ENCODE measurements at places on chromosomes 1 and 21.

- no peak for DNase-seq
These were observed 15.5 kb upstream of the CD247 start for GRCh38 chr1:167533851-167534300.

- DNase-seq = no peak
These were observed 1.7 kb upstream of the EXOSC10 start for GRCh38 chr1:11101347-11101746.

DNA sequence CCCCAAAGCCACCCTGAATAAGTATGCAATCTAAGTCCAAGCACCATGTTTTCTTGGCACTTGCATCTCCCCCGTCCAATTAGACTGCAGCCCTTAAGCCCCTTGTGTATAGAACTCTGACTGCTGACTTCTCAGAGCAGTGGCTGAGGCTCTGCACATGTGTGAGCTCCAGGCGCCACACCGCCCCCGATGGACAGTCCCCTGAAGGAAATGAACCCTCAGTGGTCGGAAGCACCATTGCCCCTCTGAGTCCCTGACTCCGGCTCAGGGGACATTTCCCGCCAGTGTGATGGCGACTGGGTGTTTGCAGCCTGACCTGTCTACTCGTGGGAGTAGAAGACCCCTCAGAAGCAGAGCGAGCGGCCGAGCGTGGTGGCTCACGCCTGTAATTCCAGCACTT lies 37.2 kb upstream of the SCCPDH start:
- DNase-seq = no peak

- DNase-seq = no peak
These were observed 37.7 kb downstream of the RRP1 start for GRCh38 chr21:43827015-43827611.

DNA sequence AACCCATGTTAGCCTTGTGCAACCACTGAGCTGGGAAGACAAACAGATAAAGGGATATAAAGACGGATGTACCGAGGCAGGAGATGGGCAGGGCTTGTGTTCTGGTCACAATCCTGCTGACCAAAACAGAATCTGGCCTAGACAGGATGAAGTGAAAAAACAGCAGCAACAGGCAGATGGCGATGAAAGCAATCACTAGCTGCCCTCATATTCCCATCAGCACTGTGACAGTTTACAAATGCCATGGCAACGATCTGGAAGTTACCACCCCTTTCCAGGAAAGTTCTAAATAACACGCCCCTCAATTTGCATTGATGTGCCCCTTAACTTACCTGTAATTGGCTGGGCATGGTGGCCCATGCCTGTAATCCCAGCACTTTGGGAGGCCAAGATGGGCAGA lies 40.6 kb upstream of the CD46 start:
- no peak for DNase-seq

DNA sequence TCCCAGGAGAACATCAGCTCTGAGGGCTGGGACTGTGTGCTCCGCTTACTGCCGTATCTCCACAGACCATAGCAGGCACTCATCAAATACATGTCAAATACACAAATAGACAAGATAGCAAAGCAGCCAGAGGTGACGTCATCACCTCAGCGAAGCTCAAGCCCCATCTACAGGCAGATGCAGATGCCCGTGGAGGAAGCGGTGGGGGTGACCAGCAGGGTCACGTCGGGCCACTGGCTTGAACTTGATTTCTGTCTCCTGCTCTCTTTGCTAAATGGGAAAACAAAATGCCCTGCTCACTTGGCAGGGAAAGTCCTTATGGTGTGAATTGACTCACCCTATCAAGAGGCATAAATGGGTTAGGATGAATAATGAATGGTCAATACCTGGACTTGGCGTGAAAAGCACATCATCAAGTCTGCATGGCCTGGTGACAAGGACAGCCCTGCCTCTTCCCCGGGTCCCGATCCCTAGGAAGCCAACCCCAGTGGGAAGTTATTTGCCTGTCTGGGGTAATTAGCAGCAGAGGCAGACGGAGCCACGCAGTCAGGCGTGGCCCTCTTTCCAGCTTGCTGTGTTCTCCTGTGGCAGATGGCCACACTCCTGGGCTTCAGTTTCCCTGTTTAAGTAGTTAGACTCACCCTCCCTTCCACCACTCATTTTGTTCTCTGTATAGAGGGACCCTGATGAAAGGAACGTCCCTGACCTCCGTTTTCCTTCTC lies 536.0 kb downstream of the NPHP4 start:
- DNase-seq = no peak

DNA sequence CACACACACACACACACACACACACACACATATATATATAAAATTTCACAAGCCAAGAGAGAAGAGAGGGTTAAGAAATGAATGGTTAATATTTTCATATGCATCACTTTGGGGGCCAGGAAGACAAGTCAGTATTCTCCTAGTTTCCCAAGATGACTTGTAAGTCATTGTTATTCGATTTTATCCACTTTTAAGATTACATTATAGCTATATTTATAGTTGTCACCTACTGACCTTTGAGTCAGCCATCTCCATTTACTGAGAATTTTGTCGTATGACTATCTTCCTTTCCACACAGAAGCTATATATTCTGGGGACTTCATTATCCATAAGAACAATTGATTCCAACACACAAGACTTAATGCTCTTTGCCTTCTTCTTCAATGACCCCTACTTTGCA lies 8.9 kb downstream of the LYST start:
- DNase-seq = no peak

DNA sequence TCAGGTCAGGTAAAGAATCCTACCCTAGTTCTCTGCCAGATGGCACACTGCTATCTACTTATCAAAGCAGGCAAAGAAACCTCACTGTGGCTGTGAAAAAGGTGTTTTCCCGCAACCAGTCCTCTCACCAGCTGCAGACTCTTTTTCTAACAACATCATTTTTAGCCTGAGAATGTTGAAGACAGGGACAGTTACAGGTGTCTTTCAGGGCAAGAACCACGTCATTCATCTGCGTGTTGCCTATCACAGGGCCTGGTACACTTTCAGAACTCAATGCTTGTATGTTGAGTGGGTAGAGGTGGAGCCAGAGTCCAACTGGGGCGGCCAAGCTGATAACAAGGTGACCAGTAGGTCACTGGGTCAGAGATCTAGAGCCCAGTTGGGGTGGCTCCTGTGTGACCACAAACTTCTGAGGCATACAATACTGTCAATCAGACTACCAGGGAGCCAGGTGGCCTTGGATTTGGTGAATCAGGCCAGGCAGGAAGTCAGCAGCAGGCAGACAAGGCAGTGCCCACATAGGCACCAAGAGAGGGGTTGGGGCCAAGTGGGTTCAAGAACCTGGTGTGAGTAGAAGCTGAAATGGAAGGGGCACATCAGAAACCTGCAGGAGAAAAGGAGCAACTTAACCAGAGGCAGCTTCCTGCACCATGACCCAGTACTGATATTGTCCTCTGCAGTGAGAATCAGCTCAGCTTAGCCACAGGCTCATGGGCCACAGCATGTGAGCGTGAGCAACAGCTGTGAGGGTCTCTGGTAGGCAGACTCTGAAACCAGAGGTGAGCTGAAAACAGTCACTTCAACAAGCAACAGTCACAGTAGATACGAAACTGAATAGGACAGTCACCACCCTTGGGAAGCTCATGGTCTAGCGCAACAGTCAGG lies 123.6 kb downstream of the DTL start:
- no peak for DNase-seq

DNA sequence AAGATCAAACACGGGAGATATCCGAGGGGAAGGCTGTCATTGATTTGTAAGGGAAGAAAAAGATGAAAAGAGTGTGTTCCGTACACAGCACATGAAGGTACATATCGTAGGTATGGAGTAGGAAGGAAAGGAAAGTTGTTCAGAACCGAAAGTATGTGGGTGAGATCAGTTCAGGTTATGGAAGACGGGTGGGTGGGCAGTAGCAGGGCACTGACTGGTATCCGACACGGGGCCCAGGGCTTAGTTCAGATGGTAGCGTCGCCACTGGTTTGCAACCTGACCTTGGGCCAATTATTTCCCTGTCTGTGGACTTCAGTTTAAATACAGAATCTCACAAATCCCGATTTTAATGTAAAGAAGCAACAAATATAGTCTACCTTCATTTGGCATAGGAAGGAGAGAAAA lies 27.8 kb upstream of the A3GALT2 start:
- no peak for DNase-seq

DNA sequence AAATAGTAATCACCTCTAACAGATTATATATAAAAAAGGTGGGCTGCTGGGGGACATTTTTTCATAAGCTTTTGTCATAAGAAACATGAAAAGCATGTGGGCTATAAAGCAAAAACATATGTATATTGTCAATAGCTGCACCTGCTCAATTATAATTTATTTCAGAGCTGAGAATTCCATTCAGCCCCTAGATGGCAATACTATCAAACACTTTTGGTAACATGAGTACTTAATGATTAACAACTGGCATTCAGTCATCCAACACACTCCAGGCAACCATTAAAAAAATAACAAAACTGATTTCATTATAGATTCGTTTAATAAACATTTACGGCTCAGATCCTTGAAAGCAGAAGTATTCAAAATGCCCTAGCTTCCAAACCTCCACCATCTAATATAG lies 115.1 kb downstream of the KCTD3 start:
- no peak for DNase-seq

DNA sequence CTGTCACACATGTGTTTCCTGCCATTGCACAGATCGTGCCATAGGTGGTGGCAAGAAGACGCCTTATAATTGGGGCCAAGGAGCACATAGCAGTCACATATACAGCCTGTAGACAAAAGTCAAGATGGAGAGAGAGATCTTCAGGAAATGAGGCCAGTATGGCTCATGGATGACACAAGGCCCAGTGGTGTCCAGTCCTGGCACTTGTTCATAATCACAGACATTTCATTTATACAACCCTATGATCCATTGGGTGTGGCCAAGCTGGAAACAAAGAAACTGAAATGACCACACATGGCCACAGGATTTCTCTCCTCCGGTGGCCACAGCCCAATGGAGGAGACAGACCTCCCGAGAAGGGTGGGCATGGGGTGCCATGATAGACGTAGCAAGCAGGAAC lies 78.5 kb upstream of the KAZN start:
- no peak for DNase-seq

GRCh38 chr1:114345930-114346479 lies 165.0 kb downstream of the TRIM33 start:
- no peak for DNase-seq

DNA sequence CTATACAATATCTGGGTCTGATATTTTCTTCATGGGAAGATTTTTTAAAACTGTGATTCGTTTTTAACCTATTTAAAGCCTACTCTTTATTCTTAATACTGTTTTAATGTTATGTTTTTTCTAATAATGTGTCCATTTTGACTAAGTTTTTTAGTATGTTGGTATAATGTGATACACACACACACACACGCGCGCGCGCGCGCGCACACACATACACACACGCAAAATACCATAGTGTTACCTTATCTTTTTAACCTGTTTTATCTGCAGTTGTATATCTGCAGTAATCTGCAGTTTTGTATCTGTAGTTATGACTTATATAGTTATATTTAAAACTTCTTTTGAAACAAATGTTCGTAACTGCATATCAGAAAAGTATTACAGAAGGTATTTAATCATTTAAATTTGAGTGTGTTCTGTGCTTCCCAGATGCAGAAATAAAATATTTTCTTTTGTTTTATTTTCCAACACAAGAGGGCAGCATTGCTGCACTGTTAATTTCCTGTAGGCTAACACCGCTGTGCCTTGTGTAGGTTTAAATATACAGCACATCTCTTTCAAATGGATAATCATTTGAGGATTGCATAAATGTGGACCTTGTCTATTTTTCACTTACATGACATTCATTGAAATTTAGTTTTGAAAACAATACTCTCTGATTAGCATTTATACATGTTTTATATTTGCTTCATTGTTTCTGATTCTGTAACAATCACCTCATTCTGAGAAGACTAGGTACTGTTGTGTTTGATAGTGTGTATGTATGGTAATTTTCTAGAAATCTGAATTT lies 166.1 kb downstream of the PDE4B start:
- no peak for DNase-seq

DNA sequence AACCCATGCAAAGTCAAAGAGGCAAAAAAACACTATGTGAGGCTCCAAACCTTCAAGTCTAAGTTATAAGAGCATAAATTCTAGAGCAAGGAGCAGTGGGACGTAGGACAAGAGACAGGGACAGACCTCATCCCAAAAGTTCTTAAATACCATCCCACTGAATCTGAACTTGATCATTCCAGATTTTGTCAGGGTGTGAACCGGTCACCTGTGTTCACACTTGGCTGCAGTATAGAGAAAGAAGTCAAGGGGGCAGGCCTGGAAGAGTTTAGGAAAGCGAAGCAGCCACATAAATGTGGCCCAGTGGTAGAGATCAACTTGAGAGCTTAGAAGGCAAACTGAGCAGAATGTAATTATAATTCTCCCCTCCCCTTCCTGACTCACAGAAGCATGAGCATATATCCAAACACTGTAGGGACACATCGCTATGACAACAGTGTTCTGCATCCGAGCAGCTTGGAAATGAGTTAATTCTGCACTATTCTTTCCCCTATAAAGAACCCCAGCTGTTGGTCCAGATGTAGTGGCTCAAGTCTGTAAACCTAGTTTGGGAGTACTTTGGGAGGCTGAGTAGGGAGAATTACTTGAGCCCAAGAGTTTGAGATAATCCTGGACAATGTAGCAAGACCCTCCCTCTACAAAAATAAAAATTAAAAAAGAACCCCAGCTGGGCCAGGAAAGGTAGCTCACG lies 2.7 kb downstream of the AKR7A2 start:
- no peak for DNase-seq

DNA sequence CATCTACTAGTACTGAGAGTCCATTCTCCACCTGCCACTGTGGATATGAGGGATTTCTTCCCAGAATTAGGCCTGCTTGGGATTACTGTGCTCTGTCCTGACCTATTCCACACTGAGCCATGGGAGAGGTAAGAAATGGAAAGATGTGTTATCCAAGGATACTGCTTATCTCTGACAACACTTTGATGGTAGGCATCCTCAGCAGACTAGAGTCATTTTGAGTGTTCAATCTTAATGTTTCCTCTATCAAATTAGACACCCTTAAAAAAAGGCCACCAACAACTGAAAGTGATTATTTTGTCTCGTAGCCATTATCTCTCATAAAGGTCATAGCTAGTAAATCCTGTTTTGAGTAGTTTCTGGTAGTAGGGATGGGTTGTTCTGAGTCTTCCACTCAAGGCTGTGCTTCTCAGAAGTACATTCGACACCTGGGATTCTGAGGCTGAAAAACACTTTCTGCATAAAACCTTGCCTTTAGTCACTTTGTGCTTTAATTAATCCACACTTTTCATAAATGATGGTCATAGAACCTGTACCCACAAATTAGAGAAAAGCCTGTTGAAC lies 8.8 kb downstream of the ATPAF1 start:
- no peak for DNase-seq

DNA sequence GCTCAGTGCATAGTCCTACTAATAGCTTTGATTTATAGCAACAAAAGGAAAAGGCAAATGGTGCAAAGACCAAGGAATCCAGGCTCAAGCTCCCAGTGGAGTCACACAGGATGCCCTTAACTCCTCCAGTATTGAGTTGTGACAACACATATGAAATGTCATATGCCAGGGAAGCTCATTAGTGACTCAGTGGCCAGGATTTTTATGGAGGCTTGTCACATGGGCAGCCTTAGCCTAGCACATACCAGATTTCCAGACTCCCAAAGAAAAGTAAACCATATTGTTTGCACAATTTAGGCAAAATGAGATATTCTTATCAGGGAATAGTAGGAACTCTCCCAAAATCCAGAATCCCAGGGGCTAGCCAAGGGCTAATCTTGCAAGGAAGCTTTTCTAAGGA lies 129.2 kb downstream of the MAGI3 start:
- DNase-seq = no peak

Data from activated CD8-positive, alpha-beta memory T cell treated with anti-CD3 and anti-CD28 coated beads for 48 hours (primary cell).